Airway epithelial cell (primary cell): ENCODE measurements at places on chromosomes 7 and 10. TPM values are rescaled to one million over a fixed set of nuclear protein-coding genes. Genes with fewer than 3 reads are reported as not detected.

ITPRID1 gene
- total RNA-seq, result 0.14 TPM in 1 of 2 replicates, not detected in the other

MBL2 gene
- total RNA-seq, result not detected in 2 replicates

C10orf90 gene
- not detected in 2 replicates for total RNA-seq

RBM17 gene
- total RNA-seq, result 32.2 and 32.3 TPM in 2 replicates

ASB13 gene
- 19.0 and 24.2 TPM in 2 replicates for total RNA-seq

PRXL2A gene
- 45.6 and 54.7 TPM in 2 replicates for total RNA-seq

LRRC72 gene
- total RNA-seq, result not detected in 2 replicates

PHF14 gene
- 13.6 and 18.1 TPM in 2 replicates for total RNA-seq

ODAD2 gene
- not detected in 2 replicates for total RNA-seq

PRPS1L1 gene
- total RNA-seq, result not detected in 2 replicates

LRRN3 gene
- total RNA-seq, result 0.07 TPM in 1 of 2 replicates, not detected in the other

GIMAP1 gene
- not detected in 2 replicates for total RNA-seq
